ENCODE measurements at places on chromosomes 16 and 17.

DNA sequence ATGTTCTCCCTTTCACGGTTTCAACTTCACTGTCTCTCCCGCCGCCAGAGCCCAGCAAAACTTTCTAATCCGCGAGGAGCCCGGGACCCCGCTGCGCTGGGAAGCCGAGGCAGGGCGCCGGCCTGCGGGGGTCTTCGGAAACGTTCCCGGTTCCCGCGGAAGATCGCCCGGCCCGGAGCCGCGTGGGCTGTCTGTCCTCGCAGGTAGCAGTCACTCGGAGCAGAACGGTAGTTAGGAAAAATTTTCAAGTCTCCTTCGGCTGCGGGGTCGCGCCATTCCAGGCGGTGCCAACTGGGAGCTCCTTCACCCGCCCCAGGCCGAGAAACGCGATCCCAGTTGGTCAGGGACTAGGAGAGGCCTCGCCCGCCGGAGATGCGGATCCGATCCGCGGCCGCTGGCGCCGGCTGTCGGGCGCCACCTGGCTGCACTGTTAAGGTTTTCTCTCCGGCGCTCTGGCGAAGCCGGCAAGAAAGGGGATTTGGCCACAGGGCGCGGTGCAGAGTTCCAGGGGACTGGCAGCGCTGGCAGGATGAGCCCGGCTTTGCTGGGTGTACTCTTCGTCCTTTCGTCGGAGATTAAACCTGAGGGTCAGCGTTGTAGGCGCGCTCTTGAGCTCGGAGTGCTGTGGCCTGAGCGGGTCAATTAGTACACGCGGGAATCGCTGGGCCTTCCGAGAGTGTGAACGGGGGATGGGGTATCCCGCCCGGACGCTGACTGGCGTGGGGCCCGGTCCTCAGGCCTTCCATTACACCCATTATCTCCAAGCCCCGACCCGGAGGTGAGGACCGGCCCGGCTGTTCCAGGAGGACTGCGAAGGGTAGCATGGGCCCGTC, 135.4 kb downstream of the KCNJ12 start:
- peak; percentile 7 for DNase-seq

- DNase-seq = no peak
These were observed 20.8 kb upstream of the MYO15B start for GRCh38 chr17:75566834-75567233.

DNA sequence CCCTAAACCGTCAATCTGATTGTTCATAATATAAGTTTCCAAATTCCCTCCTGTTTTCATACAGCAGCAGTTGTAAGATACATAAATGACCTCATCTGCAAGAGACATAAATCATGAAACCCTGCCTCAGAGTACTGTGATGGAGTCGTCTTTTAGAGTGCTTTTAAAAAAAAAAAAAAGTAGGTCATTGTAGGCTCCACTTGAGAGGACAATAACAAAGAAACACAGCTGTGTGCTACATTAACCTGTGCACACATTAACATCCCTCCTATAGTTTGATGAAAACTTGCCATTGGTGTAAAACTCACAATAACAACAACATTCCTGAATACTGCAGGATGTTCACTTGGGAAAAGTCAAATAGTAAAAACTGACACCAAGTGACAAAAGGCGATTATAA, 56.5 kb downstream of the XPO6 start:
- no peak for DNase-seq

GRCh38 chr16:7547736-7548135, 215.1 kb downstream of the RBFOX1 start:
- DNase-seq = no peak

DNA sequence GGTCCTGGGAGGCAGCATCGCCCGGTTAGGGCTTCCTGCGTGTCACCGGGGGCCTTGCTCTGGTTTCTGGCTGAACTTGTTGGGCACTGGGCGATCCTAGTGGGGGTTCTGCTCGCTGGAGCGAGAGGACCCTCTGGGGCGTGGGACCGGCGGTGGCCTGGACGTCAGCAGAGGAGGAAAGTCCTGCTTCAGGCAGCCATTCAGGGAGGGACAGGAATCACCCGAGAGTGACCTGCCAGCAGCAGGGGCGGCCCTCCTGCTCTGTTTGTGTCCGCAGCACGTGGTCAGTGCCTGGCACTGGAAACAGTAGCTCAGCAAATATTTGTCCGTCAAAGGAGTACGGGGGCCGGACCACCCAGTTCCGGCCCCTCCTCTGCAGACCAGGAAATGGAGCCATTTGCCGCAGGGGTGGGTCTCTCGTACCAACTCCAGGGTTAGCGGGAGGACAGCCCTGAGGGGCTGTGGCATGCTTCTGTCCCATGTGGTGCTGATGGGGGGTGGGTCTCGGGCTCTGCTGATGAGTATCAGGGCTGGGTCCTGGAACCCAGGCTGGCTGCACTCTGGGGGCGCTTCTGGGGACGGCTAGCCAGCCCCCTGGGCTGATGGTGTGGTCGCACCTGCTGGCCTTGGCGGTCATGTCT, 48.3 kb downstream of the BAIAP2 start:
- DNase-seq = no peak

Measured in BJ (cell line).